ENCODE measurements at places on chromosomes 3 and 15.

- no peak for DNase-seq
Observed at GRCh38 chr15:100198442-100198841, 143.3 kb downstream of the ADAMTS17 start.

DNA sequence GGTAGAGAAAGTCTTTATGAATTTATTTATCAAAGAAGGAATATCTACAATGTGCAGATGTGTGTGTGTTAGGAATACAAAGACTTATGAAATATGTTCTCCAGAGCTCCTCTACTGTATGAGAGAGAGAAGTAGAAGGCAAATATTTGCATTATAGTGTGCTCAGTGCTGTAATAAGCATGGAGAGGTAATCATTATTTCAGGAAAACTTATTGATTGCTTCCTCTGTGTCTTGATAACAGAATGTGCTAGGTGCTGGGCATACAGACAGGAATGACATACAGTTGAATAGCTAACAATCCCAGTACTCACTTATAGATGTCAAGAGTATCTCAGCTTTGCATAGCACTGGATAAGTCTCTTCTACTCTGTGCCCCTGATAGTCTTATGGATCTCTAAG is 30.2 kb downstream of the ATG7 start:
- DNase-seq, result no peak

GRCh38 chr3:192642651-192643050 is 84.7 kb downstream of the FGF12 start:
- no peak for DNase-seq

- no peak for DNase-seq
Observed at GRCh38 chr3:179853176-179853575, 183.6 kb downstream of the PEX5L start.

GRCh38 chr15:69296606-69297005 is 2.1 kb upstream of the PAQR5 start:
- DNase-seq, result no peak

- DNase-seq, result no peak
Observed at GRCh38 chr3:36906504-36907149, 38.2 kb downstream of the TRANK1 start.

- no peak for DNase-seq
Observed at GRCh38 chr3:79040701-79041100, 727.1 kb downstream of the ROBO1 start.

DNA sequence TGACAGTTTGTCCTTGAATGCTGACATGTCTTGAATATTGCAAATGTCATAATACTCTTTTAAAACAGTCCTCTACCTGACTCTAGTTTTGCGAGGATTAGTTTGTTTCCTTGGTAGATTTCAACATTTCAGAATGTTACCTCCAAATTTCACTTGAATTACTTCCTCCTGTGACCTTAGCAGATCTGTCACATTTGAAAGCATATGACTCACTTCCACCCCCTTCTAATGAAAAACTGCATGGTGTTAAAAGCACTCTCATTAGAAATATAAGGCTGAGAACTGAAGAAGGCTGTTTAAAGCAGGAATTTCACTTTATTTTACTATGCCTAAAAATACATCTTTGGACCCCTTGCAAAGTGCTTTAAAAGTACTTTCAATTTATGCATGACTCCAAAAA is 598.7 kb upstream of the TGFBR2 start:
- DNase-seq, result no peak

DNA sequence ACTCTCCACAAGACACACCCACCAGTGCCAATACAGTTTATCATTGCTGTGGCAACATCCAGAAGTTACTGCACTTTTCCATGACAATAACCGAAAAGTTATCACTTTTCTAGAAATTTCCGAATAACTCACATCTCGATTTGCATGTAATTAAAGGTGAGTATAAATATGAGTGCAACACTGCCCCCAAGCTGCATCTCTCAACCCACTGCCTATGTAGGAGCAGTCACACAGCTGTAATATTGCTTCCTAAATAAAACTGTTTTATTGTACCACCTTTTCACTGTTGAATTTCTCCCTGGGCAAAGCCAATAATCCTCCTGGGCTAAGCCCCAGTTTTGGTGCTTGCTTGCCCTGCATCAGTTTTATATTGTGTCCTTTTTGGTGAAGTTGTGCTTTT is 601.0 kb upstream of the EPHA6 start:
- DNase-seq, result no peak

GRCh38 chr15:91924837-91925495 is 71.5 kb downstream of the SLCO3A1 start:
- DNase-seq, result no peak

- no peak for DNase-seq
Observed at GRCh38 chr3:23202203-23202920, 765 bp upstream of the UBE2E2 start.

GRCh38 chr3:184384856-184385422 is 5.1 kb downstream of the CHRD start:
- DNase-seq, result no peak

- DNase-seq, result no peak
Observed at GRCh38 chr3:139283301-139283700, 60.5 kb upstream of the MRPS22 start.

DNA sequence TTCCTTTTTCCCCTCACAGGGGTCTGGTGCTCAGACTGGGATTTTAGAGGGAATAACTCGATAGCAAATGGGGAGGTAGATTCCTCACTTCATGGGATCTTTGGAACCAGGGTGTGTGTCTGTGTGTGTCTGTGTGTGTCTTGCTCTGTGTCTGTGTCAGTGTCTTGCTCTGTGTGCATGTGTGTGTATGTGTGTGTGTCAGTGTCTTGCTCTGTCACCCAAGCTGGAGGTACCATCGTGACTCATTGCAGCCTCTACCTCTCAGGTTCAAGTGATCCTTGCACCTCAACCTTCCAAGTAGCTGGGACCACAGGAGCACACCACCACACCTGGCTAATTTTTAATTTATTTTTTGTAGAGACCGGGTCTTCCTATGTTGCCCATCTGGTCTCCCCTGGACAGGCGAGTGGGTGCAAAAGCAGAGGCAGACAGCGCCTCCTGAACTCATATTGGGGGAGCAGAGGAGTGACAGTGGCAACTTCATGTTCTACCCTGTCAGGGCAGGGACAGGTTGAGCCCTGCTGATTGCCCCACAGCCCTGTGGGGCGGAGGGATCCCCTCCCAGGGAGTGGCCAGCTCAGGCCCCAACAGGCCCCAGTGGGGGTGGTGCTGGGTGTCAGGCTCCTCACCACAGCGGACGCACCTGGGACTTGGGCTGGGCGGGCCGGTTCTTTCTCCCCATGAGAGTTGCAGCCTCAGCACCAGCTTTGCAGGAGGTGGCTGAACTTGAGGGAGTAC is 10.4 kb upstream of the SEMA4B start:
- DNase-seq, result no peak
